ENCODE measurements at places on chromosomes 4 and X. TPM values are rescaled to one million over a fixed set of nuclear protein-coding genes. Genes with fewer than 3 reads are reported as not detected.

Gene SCML1
- 12.4 TPM for total RNA-seq

Gene PGRMC1
- total RNA-seq: 114 TPM

Gene MAGEB1
- not detected for total RNA-seq

Gene CT45A3
- not detected for total RNA-seq

Gene LRIT3
- not detected for total RNA-seq

Gene USP51
- total RNA-seq: 2.3 TPM

Gene SLC16A2
- 6.4 TPM for total RNA-seq

Gene LRCH2
- 16.0 TPM for total RNA-seq

Gene HSFX3
- not detected for total RNA-seq

Gene CPZ
- total RNA-seq: 7.5 TPM

Gene ESX1
- not detected for total RNA-seq

Gene P2RY4
- 0.93 TPM for total RNA-seq

Gene NPY2R
- total RNA-seq: not detected

Gene MAML3
- 10.6 TPM for total RNA-seq

Gene SPANXA1
- not detected for total RNA-seq

Gene SOD3
- total RNA-seq: 801 TPM

Gene CT45A2
- total RNA-seq: not detected

Gene CYTL1
- 1.7 TPM for total RNA-seq
